A549 (cell line): ENCODE measurements at places on chromosomes 5 and 9.

GRCh38 chr5:73213566-73213998, 40.6 kb downstream of the TMEM174 start:
- no peak for DNase-seq

- no peak for DNase-seq
Observed at GRCh38 chr5:84378420-84378819, 6.3 kb downstream of the EDIL3 start.

- DNase-seq = no peak
Observed at GRCh38 chr5:168941901-168942300, 359.0 kb downstream of the SLIT3 start.

DNA sequence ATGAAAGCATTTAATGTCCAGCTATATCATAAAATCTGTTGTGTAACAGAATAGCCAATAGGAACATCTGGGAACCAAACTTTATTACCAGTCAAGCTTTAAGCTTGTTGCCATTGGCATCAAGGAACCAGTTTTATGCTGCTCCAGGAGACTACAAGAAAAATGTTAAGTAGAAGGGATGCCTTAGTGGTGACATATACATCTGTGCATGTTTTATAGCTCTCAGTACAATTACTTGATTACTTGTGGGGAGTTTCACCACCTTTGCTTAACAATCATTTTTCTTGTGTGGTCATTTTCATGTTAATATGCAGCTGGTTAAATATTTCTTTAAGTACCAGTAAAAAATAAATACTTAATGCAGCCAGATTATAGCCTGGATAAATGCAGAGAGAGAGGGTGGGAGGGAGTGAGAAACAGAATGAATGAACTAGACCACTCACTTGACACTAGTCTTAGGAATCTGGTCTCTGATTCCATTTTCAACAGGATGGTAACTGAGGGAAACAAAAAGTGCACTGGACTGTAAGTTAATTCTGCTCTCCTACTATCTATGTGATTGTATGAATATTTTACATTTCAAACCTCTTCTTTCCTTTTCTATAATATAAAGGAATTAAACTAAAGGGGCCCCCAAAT, 35.7 kb upstream of the LURAP1L start:
- no peak for DNase-seq

DNA sequence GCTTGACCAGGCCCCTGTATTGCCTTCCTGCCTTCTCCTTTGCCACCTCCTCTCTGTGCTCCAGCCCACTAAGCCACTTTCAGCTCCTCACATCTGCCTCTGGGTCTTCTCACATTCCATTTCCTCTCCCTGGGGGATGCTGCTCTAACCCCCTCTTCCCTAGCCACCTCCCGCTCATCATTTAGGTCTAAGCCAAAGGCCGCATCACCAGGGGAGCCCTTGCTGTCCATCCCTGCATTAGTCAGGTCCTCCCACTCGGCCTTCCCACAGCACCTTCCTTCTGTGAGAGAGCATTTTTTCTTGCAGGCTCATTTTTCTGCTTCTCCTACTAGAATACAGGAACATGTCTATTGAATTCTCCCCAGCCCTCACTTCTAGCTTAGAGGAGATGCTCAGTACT, 72.6 kb upstream of the GALNT10 start:
- DNase-seq = no peak

- peak; percentile 64 for DNase-seq
Observed at GRCh38 chr5:26700759-26701384, 337.5 kb downstream of the CDH9 start.

GRCh38 chr5:158276692-158277091, 417.7 kb upstream of the CLINT1 start:
- DNase-seq = no peak

DNA sequence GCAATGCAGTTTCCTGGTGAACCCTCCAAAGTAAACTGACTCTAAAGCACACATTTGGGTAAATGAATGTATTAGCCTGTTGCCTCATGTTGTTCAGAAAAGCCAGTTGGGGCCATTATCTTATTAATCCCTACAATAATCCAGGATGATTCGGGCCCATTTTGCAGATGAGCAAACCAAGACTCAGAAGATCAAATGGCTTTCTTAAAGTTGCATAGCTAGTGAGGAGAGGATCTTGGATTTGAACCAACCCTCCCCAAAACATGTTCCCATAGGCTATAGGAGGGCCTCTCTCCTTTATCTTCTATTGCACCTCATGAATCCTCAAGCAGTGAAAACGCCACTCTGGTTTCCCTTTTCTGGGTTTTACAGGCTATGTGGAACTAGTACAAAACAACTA, 267.6 kb upstream of the RFX3 start:
- no peak for DNase-seq

DNA sequence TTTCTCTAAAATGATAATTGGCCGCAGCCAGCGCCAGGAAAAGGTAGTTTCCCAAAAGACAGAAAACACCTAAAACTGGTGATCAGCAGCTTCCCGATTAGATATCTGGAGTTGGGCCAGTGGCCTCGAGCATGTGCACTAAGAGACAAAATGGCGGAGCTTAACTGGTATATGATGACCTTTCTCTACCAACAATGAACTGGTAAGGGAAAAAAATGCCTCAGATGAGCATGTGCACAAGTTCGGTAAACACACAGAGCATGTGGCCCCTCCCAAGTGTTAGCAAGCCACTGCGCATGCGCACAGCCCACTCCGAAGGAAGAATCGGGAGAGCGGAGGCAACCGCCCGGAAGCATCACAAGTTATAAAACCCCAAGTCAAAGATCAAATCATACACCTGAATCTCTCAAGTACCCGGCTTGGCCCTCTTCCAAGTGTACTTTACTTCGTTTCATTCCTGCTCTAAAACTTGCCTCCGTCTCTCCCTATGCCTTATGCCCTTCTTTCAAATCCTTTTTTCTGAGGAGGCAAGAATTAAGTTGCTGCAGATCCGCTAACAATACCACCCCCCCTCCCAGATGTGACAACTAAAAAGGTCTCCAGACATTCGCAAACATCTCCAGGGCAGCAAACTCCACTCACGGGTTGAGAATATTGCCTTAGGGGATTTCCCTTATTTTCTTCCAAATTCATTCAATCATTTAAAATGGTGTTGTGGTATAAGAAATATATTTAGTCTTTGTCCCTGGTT, 15.0 kb upstream of the PTBP3 start:
- DNase-seq = peak; percentile 95
